ENCODE measurements at places on chromosomes 2 and 18. TPM values are rescaled to one million over a fixed set of nuclear protein-coding genes. Genes with fewer than 3 reads are reported as not detected.

GRCh38 chr2:233407771-233408181 is 53.5 kb downstream of the DGKD start:
- no peaks in the 10 kb centered on the region for H3K4me1 ChIP-seq
- no peak for DNase-seq
- H3K36me3 ChIP-seq: peaks cover 41% of the 10 kb centered on the region

DNA sequence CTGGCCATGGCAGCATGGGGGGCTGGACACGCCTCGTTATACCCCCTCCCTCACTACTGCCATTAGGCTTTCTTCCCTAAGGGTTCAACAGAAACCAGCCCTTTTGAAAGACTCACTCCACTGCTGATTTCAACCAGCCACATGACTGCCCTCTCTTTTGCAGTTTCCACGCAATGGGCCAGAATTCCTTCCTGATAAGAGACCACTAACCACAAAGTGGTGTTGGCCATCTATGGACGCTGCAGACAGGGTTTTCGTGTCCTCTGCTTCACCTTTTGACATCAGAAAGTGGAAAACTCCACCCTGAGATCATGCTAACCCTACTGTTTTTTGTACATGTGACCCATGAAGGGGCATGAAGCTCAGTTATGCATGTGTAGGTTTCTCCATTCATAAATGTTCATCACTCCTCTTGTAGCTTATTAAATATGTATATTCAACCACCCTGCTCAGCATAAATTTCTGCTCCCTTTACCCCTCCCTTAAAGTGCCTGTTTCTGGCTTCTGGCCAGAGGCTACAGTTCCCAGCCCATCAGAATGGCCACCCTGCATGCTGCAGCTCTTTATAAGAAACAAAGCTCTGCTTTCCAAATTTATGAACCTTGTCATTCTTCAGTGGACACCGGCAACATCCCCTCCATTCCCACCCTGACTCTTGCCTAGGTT is 106.6 kb upstream of the MSH6 start:
- H3K4me3 ChIP-seq: no peak overlapping the region
- H3K27ac ChIP-seq: no peak overlapping the region
- no peak for DNase-seq

The LYPD1 gene
- total RNA-seq: 6.7 TPM

- H3K27ac ChIP-seq: no peak overlapping the region
- no peak for DNase-seq
- no peak overlapping the region for H3K4me3 ChIP-seq
Measured at GRCh38 chr2:241834527-241835210, 24.0 kb downstream of the PDCD1 start.

GRCh38 chr2:197435598-197436420 is 981 bp upstream of the SF3B1 start:
- no peak for DNase-seq
- peaks cover 30% of the 10 kb centered on the region for H3K4me1 ChIP-seq
- peak overlapping the region; percentile 95 for H3K4me3 ChIP-seq
- no peaks in the 10 kb centered on the region for H3K36me3 ChIP-seq
- H3K27me3 ChIP-seq: no peaks in the 10 kb centered on the region

DNA sequence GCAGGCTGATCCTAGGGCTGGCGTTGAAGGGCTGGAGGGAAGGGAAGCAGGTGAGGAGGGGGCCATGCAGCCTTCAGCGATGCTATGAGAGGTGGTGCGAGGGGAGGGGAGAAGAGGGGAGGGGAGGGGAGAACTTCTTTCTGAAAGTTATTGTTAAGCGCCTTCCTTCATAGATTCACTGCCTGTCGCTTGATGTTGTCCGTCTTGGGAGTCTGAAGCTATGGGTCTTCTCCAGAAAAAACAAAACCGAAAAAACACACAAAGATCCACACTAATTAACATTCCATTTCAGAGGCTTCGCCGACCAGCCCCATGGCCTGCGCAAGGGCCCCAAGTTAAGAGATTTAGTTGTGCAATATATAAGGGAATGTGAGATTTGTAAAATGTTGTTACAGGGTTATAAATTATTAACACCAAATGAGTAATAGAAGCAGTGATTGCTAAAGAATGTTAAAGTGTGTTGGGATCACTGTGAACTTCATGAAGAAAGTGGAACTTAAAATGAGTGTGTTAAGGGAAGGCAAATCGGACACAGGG is 758 bp downstream of the CFAP221 start:
- H3K27ac ChIP-seq: peak overlapping the region; percentile 73
- DNase-seq: no peak
- H3K4me3 ChIP-seq: peak overlapping the region; percentile 67
- no peaks in the 10 kb centered on the region for H3K36me3 ChIP-seq

The INPP5D gene
- total RNA-seq: 9.4 TPM

GRCh38 chr18:57898506-57899124 is 95.5 kb upstream of the ATP8B1 start:
- no peaks in the 10 kb centered on the region for H3K4me1 ChIP-seq
- DNase-seq: no peak
- H3K27me3 ChIP-seq: peaks cover 5% of the 10 kb centered on the region
- no peaks in the 10 kb centered on the region for H3K36me3 ChIP-seq
